Mucosa of descending colon (tissue), 3 donors: ENCODE measurements at places on chromosomes 3 and 15.

DNA sequence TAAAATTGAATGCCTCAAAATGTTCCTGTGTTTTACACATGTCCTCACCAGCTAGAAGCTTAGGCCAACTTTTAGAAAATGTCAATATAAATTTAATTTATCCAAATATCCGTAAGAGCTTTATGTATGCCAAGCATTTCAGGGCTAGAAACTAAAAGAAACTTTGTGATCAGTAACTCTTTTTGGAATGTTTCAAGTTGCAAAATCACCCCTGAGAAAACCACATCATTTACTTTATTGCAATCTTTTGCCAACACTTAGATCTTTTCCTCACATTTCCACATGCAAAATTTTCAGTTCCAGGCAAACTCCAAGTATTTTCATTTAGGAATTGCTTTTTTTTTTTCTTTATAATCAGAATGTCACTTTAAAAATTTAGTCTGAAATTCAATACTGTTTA is 20.1 kb upstream of the IGF1R start:
- DNase-seq, result no peak

GRCh38 chr3:37116998-37117397 is 57.4 kb downstream of the LRRFIP2 start:
- DNase-seq, result no peak

DNA sequence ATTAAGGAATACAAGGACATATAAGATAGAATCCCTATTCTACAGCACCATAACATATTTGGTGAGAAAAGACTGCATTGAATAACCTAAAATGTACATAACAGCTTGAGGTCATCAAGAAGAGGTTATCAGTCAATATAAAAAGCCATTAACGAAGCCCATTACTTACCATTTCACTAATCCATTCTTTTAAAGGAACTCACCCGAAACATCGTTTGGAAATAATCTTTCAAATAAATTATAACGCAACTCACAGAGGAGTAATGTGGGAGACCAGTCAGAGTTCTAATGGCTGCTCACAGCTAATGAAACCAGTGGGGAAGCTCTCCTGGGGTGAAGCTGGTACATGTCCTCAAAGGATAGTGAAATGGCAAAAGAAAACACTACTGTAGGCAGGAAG is 188.4 kb downstream of the TBC1D5 start:
- no peak for DNase-seq

DNA sequence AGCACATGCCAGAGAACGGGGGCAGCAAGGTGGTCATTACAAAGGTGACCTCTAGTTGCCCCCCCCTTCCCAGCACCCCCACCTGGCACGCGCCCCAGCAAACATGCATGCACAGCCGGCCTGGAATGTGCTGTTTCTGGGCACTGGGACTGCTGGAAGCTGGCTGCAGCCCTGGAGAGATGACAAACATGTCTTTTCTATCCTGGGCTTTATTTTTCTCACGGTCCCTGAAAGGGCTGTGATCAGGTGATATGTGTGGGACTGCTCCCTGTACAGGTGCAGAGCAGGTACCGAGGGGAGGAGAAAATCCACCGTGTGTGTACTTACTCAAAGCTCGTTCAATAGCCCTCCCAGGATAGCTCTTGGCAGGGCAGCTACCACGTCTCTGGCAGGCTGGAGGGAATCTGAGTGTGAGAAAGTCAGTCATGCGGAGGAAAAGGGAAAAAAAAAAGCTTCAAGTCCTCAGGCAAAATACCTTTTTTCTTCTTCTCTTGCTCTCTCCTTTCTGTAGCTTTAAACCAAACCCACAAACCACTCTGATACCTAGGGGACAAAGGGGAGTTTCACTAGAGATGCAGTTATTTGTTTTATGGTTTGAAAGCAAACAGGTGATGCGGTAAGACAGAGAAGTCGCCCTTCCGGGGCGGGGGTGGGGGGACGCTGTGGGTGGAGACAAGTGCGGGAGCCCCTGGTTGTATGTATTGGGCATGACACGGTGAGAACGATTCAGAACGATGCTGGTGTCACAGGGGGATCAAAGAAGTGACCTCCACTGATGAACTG is 5.0 kb upstream of the HES1 start:
- peak; percentile 66 for DNase-seq

DNA sequence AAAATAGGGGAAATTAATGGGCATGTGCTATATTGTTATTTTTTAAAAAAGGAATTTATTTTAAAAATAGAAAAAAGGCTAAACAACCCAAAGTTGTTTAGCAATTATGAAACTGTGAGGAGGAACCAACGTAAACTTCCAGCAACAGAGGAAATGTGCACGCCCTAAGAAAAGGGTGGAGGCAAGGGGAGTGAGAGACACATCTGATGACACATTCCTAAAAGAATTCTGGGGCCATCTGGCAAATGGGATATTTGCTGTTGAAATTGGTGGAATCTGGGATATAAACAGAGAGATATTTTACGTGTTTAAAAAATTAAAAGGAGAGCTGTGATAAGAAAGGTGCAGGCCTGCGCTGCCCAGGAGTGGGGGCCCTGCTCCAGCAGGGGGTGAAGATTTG is 50.8 kb upstream of the MUC13 start:
- DNase-seq, result peak; percentile 60

GRCh38 chr3:4824926-4825325 is 154.3 kb upstream of the BHLHE40 start:
- DNase-seq, result no peak

DNA sequence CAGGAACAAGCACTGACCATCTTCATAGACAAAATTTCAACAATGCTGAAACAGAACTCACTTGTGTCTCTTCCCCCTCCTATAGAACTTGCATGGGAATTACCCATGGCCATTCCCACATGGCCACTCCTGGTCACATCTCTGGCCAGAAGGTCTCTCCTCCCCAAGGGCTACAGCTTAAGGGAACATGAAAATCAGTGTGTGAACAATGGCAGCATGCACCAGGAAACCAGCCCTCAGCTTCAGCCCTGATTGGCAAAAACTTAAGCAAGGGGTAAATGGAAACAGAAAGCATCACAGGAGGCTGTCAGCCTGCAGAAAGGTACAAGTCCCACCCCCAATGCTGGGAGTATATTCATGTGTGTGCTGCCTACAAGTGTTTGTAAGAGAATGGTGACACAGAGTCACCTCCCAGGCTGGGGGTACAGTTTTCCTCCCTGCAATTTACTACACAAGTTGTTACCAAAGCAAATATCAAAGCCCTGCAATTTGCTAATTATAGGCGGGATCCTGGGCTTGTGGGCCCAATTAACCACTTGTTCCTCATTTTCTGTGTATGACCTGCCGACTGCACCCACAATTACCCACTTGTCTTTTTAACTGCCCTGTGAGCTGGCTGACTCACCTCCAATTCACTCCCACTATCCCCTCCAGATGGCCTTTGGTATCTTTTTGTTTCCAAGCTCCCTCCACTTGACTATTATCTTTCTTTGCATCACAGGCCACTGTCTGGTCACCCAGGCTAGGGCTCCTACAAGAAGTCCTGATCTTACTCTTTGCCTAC is 84.4 kb upstream of the HES1 start:
- no peak for DNase-seq

DNA sequence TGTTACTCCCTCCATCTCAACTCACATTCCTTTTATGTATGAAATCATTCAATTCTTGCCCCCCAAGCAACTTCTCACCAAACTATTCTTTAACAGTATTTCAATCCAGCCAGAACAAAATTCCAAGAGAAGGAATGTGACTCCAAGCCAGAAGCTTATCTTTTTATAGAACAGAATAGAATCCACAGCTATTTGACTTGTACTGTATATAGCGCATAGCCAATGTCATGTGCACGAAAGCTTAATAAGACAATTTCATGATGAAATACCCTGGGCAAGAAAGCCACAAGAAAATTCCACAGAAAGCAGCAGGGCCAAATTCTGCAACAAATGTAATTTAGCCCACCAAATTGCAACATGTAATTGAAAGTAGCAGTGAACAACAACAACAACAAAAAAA is 127.6 kb upstream of the UBE2E2 start:
- no peak for DNase-seq

GRCh38 chr15:49964551-49964950 is 154.5 kb downstream of the ATP8B4 start:
- DNase-seq, result no peak

GRCh38 chr15:34442891-34443290 is 5.3 kb upstream of the GOLGA8A start:
- no peak for DNase-seq

- no peak for DNase-seq
Observed at GRCh38 chr15:43912208-43912607, 85.4 kb downstream of the WDR76 start.

DNA sequence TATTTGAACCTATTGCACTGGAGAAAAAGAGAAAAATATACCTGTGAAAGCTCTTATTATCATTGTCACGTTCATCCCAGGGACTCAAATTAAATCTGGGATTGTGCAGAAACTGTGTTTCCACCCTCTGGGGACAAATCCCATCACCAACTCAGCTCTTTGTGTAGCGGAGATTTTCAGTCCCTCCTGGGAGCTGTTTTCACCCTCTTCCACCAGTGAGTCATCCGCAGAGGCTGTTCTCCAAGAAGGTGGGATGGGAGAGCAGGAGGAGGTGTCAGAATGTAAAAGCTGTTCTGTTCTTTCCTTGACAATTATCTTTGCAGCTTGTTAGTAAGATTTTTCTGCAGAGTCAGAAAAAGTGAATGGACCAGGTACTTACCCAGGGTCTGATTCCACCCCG is 28.0 kb downstream of the SV2B start:
- no peak for DNase-seq

DNA sequence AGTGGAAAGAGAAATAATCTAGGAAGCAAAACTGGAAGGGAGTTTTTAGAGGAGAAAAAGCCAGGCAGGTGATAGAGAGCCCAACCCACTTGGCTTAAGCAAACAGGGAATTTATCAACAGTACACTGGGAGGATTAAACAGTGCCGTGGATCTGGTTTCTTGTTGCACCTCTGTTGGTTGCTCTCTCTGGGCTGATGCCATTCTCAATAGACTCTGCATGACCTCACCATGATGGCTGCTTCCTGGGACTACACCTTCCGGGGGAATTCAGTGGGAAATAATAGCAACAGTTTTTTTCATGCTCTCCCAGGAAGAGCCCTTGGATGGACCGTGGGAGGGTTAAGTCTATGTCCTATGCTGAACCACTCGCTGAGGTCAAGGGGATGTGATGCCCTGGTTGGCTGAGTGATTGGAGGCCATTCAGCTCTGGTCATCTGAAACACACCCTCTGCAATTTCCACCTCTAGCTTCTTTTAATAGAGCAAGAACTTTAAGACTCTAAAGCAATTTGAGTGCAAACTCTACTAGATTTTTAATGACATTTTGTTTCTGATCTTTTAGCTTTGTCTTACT is 74.2 kb downstream of the EPHB1 start:
- DNase-seq, result no peak

GRCh38 chr15:89335298-89336041 is 846 bp upstream of the POLG start:
- peak; percentile 71 for DNase-seq

GRCh38 chr15:71538181-71538580 is 272.2 kb upstream of the NR2E3 start:
- DNase-seq, result no peak

- no peak for DNase-seq
Observed at GRCh38 chr3:172277151-172277652, 171.1 kb downstream of the GHSR start.

GRCh38 chr3:99319961-99320360 is 318.4 kb upstream of the COL8A1 start:
- no peak for DNase-seq

DNA sequence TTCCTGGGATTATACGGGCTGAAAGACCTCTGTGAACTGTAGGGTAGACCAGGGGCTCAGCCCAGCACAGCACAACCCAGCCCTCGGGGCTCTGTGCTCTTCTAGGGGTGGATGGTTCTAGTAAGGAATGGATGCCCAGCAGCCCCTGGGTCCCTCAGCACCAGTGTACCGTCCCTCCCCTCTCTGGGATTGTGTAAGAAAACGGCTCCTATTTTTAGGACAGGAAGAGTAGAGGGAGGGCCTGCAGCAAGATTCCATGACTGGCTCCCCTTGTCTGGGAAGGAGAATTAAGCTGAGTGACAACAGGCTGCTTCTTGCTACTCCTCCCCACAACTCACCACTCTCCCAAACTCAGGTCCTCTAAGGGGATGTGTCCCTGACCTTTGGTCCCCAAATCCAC is 270.8 kb upstream of the TOPAZ1 start:
- DNase-seq, result no peak

- no peak for DNase-seq
Observed at GRCh38 chr3:87207460-87207859, 19.6 kb upstream of the CHMP2B start.

DNA sequence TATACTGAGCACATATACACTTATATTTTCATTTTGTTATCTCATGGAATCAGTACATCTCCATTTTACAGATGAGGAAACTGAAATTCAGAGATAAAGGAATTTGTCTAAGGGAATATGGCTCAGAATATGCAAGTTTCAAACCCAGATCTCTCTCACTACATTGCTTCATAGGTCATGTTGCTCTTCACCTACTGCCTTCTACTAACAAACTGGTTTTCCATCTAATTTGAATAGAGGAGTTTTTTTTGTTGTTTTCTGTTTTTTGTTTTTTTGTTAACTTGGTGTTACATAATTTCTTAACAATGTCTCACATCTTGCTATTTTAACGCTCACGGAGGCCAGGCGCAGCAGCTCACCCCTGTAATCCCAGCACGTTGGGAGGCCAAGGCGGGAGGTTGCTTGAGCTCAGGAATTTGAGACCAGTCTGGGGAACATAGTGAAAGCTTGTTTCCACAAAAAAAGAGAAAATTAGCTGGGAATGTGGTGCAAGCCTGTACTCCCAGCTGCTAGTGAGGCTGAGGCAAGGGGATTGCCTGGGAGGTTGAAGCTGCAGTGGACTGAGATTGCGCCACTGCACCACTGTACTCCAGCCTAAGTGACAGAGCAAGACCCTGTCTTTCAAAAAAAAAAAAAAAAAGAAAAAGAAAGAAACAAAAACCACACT is 37.0 kb downstream of the FMN1 start:
- no peak for DNase-seq

GRCh38 chr3:107674371-107674770 is 151.6 kb downstream of the BBX start:
- no peak for DNase-seq

DNA sequence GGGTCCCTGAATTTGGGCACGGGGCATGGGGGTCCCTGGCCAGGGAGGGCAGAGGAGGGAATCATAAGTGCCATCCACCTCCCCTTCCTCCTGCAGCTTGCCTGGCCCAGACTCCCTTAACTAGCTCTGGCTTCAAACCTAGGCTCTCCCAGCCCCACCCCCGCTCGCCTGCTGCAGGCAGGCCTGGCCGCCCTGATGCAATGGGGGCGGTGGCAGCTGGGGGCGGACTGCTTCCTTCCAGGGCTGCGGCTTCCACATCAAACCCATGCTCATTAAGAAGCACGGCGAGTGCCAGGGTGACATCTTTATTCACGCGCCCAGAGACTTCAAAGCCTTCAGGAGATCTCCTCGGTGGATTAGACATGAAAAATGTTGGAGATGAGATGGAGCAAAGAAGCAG is 123.1 kb downstream of the TPRA1 start:
- no peak for DNase-seq
